Testis (tissue), 5 donors: ENCODE measurements at places on chromosomes 11 and 22.
A peak's percentile ranks its signal among the peaks of the same experiment; 100 is the strongest.

GRCh38 chr22:18078329-18079041, 695 bp downstream of the PEX26 start:
- no peak for DNase-seq

DNA sequence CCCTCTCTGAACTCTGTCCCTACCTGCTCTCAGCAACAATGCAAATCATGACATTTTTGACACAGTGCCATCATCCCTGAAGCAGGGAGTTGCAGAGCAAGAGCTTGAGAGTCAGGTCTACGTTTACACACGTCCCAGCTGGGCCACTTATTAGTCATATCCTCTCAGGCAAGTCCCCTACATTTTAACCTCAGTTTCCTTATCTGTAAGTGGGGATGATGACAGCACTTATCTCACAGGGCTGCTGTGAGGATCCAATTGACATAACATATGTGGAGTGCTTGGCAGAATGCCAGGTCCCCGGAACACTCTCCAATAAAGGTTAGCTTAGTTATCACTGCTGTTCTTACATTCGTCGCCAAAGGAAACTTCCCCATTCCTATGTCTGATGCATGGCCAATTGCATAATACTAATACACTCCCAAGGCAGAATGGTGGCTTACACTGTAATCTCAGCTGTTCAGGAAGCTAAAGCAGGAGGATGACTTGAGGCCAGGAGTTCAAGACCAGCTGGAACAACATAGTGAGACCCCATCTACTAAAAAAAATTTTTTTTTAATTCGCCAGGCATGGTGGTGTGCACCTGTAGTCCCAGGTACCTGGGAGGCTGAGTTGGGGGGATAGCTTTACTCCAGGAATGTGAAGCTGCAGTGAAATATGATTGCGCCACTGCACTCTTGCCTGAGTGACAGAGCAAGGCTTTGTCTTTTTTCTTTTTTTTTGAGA, 16.6 kb downstream of the ASCC2 start:
- DNase-seq, result peak; percentile 46

GRCh38 chr11:79488286-79488685, 47.5 kb upstream of the TENM4 start:
- DNase-seq, result no peak

DNA sequence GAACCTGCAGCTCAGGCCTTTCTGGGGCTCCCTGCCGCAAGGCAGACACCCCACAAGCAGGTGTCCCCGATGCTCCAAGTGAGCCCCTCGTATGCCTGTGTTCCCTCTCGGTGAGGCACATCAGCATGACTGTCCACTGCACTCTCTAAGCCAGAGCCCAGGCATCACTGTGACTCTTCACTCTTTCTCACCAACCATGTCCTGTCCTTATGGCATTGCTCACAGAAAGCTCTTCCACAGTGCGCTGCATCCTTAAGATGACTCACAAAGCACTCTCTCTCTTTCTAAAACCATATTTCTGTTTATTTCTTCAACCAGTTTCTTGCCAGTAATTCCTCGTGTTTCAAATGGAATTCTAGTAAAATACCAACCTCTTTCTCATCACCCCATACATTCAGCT, 18.1 kb downstream of the GAB4 start:
- no peak for DNase-seq

DNA sequence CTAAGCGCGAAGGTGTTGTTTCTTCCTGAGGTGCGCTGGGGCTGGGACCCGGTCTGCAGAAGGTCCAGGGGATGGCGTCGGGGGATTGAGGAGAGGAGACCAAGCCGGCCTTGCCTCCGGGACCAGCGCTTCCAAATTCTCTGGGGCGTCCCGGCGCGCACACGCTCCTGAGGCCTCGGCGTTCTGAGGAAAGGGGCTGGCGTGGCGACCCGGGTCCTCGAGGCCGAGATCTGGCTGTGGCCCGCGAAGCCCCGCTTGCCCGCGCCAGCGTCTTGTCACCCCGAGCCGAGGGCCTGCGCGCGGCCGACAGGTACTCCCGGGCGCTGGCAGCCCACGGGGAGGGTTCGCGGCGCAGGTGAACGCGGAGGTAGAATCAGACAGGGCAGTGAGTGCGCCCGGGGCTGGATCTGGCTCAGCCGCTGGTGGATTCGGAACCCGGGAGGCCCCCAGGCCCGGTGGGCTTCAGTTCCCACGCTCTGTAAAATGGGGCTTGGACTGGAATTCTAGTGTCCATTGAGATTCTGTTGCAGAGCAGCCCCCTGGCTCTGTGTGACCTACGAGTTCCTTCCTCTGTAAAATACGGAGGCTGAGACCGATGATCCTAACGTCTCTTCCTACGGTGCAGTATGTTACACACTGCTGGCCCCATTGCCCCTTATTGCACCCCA, 14.7 kb downstream of the SSH3 start:
- peak; percentile 45 for DNase-seq

GRCh38 chr11:110251836-110252235, 44.6 kb downstream of the RDX start:
- DNase-seq, result no peak

DNA sequence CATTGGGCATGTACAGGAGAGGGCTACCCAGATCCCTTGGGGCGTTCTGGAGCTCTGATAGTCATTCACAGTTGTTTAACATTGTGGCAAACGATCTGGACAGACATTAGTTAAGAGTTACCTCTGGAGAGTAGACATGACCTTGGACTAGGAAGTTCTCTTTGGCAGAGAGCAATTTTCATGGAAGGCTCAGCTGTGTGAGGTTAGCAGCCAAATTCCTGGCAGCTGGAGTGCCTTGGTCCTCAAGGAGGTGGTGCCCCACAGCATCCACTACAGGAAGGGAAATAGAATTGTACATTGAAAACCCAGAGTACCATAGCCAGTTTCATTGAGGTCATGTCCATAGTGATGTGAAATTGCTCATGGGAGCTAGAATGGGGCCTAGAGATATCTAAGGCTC, 82.8 kb downstream of the BLID start:
- no peak for DNase-seq

DNA sequence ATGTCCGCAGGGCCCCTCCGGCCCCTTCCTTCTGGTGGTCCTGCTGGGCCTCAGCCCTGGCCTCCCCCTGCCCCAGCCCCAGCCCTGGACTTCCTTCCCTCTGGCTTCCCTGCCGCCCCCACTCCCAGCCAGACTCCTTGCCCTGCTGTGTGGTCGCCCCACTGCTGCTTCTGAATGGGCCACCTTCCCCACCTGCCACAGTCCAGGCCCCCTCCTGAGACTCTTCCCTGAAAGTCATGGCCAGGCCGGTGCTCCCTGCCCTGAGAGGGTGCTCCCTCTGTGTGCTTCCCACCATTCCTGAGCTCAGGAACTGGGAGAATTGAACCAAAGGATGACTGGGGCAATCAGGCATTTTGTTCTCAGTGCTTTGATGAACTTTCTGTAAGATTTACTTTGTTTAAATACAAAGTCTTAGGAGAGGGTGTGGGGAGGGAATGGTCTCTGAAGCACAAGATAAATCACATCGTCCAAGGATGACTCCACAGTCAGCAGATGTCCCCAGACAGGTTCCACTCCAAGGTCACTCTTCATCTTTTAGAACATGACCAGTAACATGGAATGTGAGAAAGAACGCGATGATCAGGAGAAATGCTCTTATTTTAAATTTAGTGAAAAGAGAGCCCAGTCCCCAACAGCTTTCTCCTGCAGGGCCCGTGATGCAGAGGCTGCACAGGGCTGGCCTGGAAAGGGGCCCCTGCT, 774 bp downstream of the APOBEC3D start:
- no peak for DNase-seq

GRCh38 chr11:119481021-119481666, 58.2 kb upstream of the THY1 start:
- peak; percentile 90 for DNase-seq

- DNase-seq, result no peak
Observed at GRCh38 chr11:117892651-117893050, 16.2 kb upstream of the FXYD6 start.

GRCh38 chr11:115869780-115870431, 365.7 kb upstream of the CADM1 start:
- no peak for DNase-seq

- DNase-seq, result no peak
Observed at GRCh38 chr11:76291576-76292526, 85.5 kb upstream of the WNT11 start.

GRCh38 chr22:46465793-46466192, 71.6 kb downstream of the CELSR1 start:
- DNase-seq, result no peak
